ENCODE measurements at places on chromosomes 2 and 18.

- H3K4me3 ChIP-seq = no peak overlapping the region
- DNase-seq = no peak
- no peaks in the 10 kb centered on the region for H3K27me3 ChIP-seq
- H3K27ac ChIP-seq = no peak overlapping the region
- no peaks in the 10 kb centered on the region for H3K36me3 ChIP-seq
Observed at GRCh38 chr2:77519888-77520506, 2.2 kb downstream of the LRRTM4 start.

GRCh38 chr2:164456619-164457018 lies 164.7 kb downstream of the GRB14 start:
- no peak overlapping the region for H3K27ac ChIP-seq
- H3K27me3 ChIP-seq = no peaks in the 10 kb centered on the region
- no peaks in the 10 kb centered on the region for H3K4me1 ChIP-seq
- no peaks in the 10 kb centered on the region for H3K36me3 ChIP-seq

GRCh38 chr2:222683805-222684204 lies 12.3 kb downstream of the MOGAT1 start:
- H3K4me1 ChIP-seq = peaks cover 6% of the 10 kb centered on the region
- H3K27me3 ChIP-seq = peaks cover 34% of the 10 kb centered on the region
- no peaks in the 10 kb centered on the region for H3K36me3 ChIP-seq
- no peak for DNase-seq

- H3K36me3 ChIP-seq = peaks cover 39% of the 10 kb centered on the region
- H3K27ac ChIP-seq = no peak overlapping the region
- H3K4me1 ChIP-seq = no peaks in the 10 kb centered on the region
- no peak for DNase-seq
- H3K27me3 ChIP-seq = no peaks in the 10 kb centered on the region
- no peak overlapping the region for H3K4me3 ChIP-seq
Observed at GRCh38 chr2:170039401-170040172, 138.4 kb upstream of the MYO3B start.

GRCh38 chr18:47461406-47461948 lies 210.0 kb upstream of the SKOR2 start:
- peaks cover 3% of the 10 kb centered on the region for H3K27me3 ChIP-seq
- no peaks in the 10 kb centered on the region for H3K36me3 ChIP-seq
- no peak overlapping the region for H3K27ac ChIP-seq
- no peak overlapping the region for H3K4me3 ChIP-seq
- no peaks in the 10 kb centered on the region for H3K4me1 ChIP-seq

GRCh38 chr2:147096671-147097070 lies 748.2 kb upstream of the ACVR2A start:
- H3K36me3 ChIP-seq = no peaks in the 10 kb centered on the region
- H3K27ac ChIP-seq = no peak overlapping the region

DNA sequence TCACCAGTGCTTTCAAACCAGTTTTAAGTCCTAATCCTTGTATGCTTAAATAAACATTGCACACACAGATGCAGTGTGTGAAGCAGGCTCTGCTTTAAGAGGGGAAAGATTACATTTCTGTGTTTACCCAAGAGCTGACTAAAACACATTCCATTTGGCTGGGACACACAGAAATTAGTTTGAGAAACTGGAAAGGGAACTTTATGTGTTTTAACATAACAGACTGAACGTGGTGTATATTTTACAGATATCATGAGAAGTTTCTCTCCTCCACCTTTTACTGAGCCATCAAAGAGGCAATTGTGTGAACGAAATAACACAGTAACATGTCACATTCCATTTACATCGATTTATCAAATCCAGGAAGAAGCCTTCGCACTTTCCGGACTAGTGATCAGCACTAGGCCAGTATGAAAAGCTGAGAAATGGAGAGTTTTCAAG lies 121.8 kb downstream of the MAIP1 start:
- DNase-seq = no peak
- no peak overlapping the region for H3K27ac ChIP-seq
- H3K4me1 ChIP-seq = no peaks in the 10 kb centered on the region
- H3K27me3 ChIP-seq = peaks cover 7% of the 10 kb centered on the region
- H3K36me3 ChIP-seq = no peaks in the 10 kb centered on the region

DNA sequence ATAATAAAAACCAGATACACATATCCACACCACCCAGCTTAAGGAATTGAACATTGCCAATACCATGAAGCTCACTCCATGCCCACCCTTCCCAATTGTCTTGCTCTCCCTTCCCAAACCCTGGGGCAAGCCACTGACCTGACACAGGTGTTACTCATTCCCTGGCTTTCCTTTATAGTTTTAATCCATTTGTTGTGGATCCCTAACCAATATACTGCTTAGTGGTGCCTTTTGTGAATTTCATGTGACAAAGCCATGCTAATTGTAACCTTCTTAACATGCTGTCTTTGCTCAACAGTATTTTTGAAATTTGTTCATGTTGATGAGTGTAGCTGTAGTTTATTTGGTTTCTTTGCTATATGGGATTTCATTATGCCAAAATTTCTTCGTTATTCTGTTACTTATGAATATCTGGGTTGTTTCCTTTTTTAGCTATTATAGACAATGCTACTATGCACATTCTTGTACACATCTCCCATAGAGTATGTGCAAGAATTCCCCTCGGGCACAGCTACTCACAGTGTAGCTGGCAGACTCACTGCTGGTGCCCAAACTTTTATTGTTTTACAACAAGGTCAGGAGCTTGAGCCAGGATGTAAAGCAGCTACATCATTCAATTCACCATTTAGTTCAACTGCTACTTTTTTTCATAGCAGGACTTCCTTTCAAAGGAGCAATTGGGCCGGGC lies 90.8 kb upstream of the ATL2 start:
- H3K4me1 ChIP-seq = peaks cover 3% of the 10 kb centered on the region
- no peak overlapping the region for H3K4me3 ChIP-seq
- no peak overlapping the region for H3K27ac ChIP-seq
- no peaks in the 10 kb centered on the region for H3K36me3 ChIP-seq

GRCh38 chr2:170084820-170085491 lies 93.0 kb upstream of the MYO3B start:
- peaks cover 18% of the 10 kb centered on the region for H3K36me3 ChIP-seq
- no peaks in the 10 kb centered on the region for H3K27me3 ChIP-seq
- H3K4me1 ChIP-seq = no peaks in the 10 kb centered on the region
- no peak overlapping the region for H3K27ac ChIP-seq
- no peak for DNase-seq
- H3K4me3 ChIP-seq = no peak overlapping the region

- H3K36me3 ChIP-seq = no peaks in the 10 kb centered on the region
- no peak overlapping the region for H3K27ac ChIP-seq
- H3K4me1 ChIP-seq = no peaks in the 10 kb centered on the region
- H3K4me3 ChIP-seq = no peak overlapping the region
- no peaks in the 10 kb centered on the region for H3K27me3 ChIP-seq
- DNase-seq = no peak
Observed at GRCh38 chr2:147463881-147464520, 380.8 kb upstream of the ACVR2A start.

GRCh38 chr2:127560201-127560930 lies 24.9 kb downstream of the MYO7B start:
- peaks cover 15% of the 10 kb centered on the region for H3K4me1 ChIP-seq
- H3K27ac ChIP-seq = no peak overlapping the region
- H3K27me3 ChIP-seq = peaks cover 49% of the 10 kb centered on the region
- no peak for DNase-seq
- H3K4me3 ChIP-seq = no peak overlapping the region

DNA sequence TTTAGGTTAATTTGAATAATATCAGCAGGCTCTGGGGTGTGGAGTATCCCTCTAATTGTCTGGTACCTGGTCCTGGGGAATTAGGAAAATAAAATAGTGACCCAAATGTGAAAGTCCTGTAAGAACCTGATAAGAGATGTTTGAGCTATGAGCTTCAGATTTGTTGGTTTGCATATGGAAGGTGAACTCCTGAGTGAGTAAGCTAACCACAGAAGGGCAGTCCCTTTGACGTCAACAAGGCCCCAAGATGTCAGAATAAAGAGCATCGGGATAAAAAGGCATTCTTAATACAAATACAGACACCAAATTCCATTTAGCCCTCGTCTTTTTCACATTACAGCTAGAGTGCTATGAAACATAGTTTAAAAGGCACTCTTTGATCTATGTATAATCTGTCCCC lies 1366.3 kb upstream of the TMEFF2 start:
- H3K36me3 ChIP-seq = no peaks in the 10 kb centered on the region
- no peaks in the 10 kb centered on the region for H3K4me1 ChIP-seq
- H3K27me3 ChIP-seq = no peaks in the 10 kb centered on the region
- no peak for DNase-seq
- no peak overlapping the region for H3K4me3 ChIP-seq

DNA sequence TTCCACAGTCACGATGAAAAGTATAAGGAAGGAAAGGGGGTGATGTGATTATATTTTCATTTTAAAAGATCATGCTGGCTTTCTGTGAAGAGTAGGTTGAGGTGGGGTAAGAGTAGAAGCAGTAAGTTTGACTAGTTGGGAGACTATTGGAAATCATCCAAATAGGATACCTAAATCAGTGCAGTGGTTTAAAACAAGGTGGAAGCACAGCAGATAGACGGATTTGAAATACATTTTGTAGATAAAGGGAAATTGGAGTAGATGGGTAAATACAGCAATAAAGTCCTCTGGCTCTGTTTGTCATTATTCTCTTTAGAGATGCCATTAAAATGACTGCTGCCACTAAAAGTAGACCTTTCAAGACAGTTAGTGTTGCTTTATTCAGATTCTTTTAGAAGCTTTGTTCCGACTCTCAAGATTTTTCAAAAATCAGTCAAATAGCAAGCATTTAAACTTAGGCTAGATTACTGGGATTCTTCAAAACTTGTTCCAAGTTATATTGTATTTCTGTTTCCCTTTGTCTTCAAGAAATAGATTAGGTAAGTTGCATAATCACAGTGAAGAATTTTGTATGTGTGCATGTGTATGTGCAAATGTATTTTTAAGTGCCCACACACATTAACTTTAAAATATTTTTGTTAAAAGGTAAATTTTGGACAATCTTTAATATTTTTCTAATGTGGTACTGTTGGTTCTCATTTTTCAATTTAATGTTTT lies 61.7 kb upstream of the DTNA start:
- DNase-seq = no peak
- H3K27me3 ChIP-seq = peaks cover 3% of the 10 kb centered on the region
- no peak overlapping the region for H3K27ac ChIP-seq
- no peaks in the 10 kb centered on the region for H3K4me1 ChIP-seq

- no peaks in the 10 kb centered on the region for H3K27me3 ChIP-seq
- H3K36me3 ChIP-seq = no peaks in the 10 kb centered on the region
- H3K4me1 ChIP-seq = peaks cover 22% of the 10 kb centered on the region
- H3K4me3 ChIP-seq = no peak overlapping the region
Observed at GRCh38 chr2:179020156-179020750, 29.7 kb downstream of the CCDC141 start.

DNA sequence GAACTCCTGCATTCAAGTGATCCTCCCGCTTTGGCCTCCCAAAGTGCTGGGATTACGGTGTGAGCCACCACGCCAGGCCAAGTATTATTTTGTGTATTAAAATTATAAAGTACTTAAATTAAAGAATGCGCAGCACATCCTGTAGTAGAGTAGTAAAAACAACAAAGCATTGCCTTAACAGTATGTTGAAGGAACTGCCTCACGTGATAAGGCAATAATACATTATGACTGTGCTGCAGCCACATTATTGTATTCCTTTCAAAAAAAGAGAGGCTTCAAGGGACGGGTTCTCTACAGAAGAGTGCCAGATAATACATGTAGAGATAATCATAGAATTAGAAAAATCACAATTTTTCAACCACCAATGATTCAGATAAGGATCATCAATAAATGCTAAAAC lies 33.7 kb downstream of the C2orf76 start:
- no peaks in the 10 kb centered on the region for H3K4me1 ChIP-seq
- DNase-seq = no peak
- no peaks in the 10 kb centered on the region for H3K27me3 ChIP-seq

GRCh38 chr2:79630972-79631557 lies 118.2 kb downstream of the CTNNA2 start:
- no peak overlapping the region for H3K27ac ChIP-seq
- H3K4me1 ChIP-seq = no peaks in the 10 kb centered on the region
- no peaks in the 10 kb centered on the region for H3K27me3 ChIP-seq
- no peaks in the 10 kb centered on the region for H3K36me3 ChIP-seq

DNA sequence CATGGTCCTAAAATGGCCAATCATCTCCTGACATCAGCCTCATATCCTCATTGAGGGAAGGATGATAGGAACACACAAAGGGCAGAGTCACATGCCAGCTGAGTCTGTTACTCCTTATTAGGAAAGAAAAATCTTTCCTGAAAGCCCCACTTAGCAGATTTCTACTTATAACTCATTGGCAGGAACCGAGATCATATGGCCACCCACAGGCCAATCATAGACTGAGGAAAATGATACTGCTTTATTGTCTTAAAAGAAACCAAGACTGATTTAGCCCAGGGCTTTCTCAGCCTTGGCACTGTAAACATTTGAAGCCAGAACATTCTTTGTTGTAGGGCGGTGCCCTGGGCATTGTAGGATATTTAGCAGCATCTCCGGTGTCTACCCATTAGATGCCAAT lies 18.7 kb downstream of the GKN2 start:
- no peaks in the 10 kb centered on the region for H3K36me3 ChIP-seq
- H3K27ac ChIP-seq = no peak overlapping the region
- H3K4me3 ChIP-seq = no peak overlapping the region
- H3K4me1 ChIP-seq = no peaks in the 10 kb centered on the region
- DNase-seq = no peak

GRCh38 chr2:138277062-138277461 lies 224.5 kb upstream of the SPOPL start:
- H3K27ac ChIP-seq = no peak overlapping the region
- no peaks in the 10 kb centered on the region for H3K27me3 ChIP-seq
- no peak overlapping the region for H3K4me3 ChIP-seq
- H3K36me3 ChIP-seq = no peaks in the 10 kb centered on the region
- no peak for DNase-seq
- no peaks in the 10 kb centered on the region for H3K4me1 ChIP-seq

GRCh38 chr18:9454061-9454703 lies 21.1 kb upstream of the RALBP1 start:
- H3K4me3 ChIP-seq = no peak overlapping the region
- H3K27ac ChIP-seq = no peak overlapping the region
- no peak for DNase-seq

GRCh38 chr2:6183226-6183625 lies 491.0 kb downstream of the SOX11 start:
- no peak overlapping the region for H3K4me3 ChIP-seq
- no peaks in the 10 kb centered on the region for H3K27me3 ChIP-seq
- no peaks in the 10 kb centered on the region for H3K4me1 ChIP-seq
- H3K27ac ChIP-seq = no peak overlapping the region
- DNase-seq = no peak

GRCh38 chr2:100835006-100835659 lies 15.2 kb downstream of the NPAS2 start:
- no peaks in the 10 kb centered on the region for H3K36me3 ChIP-seq

- no peak overlapping the region for H3K4me3 ChIP-seq
- no peak overlapping the region for H3K27ac ChIP-seq
- no peaks in the 10 kb centered on the region for H3K27me3 ChIP-seq
- no peaks in the 10 kb centered on the region for H3K36me3 ChIP-seq
Observed at GRCh38 chr2:123380370-123380935, 644.6 kb upstream of the CNTNAP5 start.

DNA sequence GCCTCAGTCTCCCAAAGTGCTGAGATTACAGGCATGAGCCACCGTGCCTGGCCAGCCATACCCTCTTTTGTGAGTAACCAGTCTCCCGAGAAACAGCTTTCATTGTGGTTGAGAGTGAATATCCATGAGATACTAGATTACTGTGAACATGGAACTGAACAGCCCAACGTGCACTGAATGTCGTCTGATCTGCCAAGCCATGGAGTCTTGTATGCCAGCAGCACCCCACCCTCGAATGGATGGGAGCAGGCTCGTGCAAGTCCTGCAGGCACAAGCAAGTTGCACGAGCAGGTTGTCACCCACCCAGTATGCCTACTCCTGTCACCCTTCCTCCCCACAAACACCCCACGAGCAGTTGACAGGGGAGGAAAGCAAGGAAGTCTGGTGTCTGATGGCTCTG lies 36.5 kb upstream of the TFCP2L1 start:
- H3K36me3 ChIP-seq = no peaks in the 10 kb centered on the region
- no peak for DNase-seq
- no peaks in the 10 kb centered on the region for H3K4me1 ChIP-seq
- peaks cover 12% of the 10 kb centered on the region for H3K27me3 ChIP-seq
